Dermis microvascular lymphatic vessel endothelial cell (primary cell): ENCODE measurements at places on chromosomes 4 and X. TPM values are rescaled to one million over a fixed set of nuclear protein-coding genes. Genes with fewer than 3 reads are reported as not detected.
A peak's percentile ranks its signal among the peaks of the same experiment; 100 is the strongest.

DNA sequence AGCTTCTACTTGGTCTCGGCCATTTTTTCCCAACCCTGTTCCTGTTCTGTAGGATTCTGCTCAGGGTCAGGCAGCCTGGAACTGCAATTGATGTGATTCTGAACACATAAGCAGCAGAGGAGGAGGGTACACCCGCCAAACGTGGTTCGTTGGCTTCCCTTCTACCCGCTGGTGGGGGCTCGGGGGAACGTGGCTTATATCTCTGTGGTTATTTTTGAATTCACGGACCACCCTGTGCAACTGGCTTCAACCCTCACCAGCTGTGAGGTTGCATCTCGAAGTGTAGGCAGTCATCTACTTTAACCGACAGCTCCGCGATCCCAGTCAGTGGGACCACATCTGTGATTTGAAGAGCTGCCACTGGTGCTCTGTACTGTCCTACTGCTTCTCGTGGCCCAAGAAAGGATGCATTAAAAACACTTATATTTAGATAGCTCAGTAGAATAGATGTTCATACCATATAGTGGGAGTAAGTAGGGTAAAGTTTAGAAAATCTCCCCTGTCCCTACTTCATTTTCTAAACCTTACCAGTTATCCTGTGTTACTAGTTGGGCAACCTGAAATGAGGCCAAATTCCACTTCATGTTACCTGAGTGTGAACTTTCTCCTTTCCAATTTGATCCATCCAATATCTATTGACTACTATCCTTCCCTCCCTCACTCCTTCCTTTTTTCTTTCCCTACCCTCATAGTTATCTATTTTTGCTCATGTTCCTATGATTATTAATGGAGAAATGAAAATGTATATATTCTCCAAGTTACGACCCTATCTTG, 80.4 kb upstream of the BCOR start:
- DNase-seq = no peak

DNA sequence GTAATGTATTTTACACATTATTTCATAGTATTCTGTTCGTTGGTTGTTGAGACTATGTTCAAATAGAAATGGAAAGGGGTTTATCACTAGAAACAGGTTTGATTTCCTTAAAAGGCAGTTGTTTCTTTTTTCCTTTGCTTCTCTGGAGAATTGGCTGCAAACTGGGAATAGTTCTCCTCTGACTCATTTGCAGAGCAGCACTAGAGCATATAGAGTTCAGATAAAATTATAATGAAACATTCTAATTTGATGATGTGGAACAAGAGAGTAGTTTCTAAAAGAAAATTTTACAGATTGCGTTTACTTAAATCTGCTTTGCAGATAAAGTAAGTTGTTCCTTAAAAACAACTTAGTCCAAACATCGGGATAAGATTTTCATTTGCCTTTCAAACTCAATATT, 29.7 kb downstream of the SYNPO2 start:
- peak; percentile 2 for DNase-seq

DNA sequence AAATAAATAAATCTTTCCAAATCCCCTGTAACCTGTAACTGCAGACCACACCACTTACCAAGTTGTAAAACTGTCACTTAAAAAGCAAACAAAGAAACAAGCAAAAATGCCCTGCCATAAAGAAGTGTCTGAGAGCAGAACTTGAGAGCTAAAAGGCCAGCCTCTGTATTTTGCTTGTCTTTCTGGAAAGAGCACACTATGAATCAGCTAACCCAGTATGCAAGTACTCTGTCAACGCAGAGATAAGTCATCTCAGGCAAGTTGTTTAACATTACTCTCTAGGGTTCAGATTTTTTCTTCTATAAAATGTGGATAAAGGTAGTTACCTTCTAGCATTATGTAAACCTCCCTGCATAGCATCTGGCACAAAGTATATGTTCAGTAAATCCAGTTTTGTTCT, 134.8 kb downstream of the HS3ST1 start:
- no peak for DNase-seq

- no peak for DNase-seq
These were observed at the start of gene SUPT20HL1 for GRCh38 chrX:24360272-24360671. Gene SUPT20HL1, plus strand, starts transcription at chrX:24360639. Its CDS starts 2,122 bp downstream, at chrX:24362761.

DNA sequence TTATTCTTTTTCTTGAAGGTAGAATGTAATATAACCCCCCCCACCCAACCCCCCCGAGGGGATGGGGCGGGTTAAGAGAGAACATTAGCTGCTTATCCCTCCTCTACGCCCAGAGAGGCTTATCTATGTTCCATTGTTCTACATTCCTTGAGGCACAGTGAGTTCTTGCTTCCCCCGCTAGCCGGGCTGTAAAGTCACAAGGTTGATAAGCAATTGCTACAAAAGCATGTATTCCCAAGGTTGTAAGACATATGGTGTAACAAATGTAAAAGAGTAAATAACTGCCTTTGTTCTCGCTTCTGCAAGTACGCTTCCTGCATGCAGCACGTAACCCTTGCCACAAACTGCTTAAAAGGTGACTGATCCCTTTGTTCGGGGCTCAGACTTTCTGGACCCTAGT, 8.2 kb downstream of the DCAF8L2 start:
- DNase-seq = no peak

The SUPT20HL1 gene
- total RNA-seq = not detected in 2 replicates

The HSFX2 gene
- 0.25 and 0.26 TPM in 2 replicates for total RNA-seq
